ENCODE measurements at places on chromosomes 16 and 17.

DNA sequence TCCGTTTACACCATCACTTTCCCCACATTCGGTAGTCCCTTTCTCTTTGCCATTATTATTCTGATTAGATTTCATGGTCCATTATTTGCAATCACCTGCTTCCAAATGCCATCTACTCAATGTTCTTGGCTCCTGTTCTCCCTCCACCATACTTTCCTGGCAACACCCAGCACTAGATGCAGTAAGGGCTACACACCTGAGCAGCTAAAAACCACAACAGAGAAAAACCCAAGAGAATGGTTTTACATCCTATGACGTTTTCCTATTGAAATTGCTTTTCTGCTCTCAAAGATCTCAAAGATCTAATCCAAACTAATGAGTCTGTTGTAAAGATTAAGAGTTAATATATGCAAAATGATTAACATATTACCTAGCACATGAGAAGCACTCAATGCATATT lies 441.3 kb downstream of the SHISA9 start:
- no peak for DNase-seq

DNA sequence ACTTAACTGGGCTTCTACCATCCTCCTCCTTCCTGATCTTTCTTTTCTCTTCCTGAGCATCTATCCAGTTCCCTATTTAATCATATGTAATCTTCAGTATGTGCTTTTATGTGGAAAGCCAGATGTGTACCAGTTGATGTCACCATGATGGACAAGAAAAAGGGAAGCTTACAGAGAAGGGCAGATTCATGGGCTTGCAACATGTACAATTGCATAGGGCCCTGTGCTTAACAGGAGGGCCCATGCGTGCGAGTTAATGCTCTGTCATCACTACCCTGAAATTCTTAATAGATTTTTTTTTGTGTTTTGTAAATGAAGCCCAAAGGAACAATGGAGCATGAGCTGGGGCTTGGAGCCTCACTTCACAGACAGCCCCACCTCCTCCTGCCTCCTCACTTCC lies 124.3 kb downstream of the CDH13 start:
- no peak for DNase-seq

DNA sequence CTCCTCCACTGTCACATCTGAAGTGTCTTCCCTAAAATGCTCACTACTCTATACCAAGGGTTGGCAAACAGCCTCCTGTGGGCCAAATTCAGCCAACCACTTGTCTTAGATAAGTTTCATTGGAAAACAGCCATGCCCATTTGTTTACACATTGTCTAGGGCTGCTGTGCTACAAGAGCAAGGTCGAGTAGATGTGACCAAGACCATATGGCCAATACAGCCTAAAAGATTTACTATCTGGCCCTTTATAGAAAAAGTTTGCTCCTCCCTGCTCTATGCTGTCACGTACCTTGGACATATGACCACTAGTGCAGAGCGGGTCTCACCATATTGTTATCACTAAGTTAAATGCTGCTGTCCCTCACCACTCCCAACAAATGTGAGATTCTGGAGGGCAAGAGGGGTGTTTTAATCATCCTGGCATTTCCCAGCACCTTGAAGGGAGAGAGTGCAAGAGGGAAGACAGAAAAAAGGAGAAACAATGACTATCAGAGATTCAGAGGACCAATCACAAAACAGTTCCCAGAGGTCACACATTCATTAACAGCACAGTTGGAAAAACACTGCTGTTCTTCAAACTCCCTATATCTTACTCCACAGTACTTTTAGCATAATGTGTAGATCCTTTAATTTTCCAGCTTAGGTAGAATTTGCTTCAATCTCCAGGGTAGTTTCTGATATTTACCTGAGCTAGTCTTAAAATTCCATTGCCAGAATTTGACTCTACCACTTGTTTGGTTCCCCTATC lies 13.2 kb downstream of the LSM12 start:
- no peak for DNase-seq

- DNase-seq, result no peak
These were observed 74.1 kb downstream of the ASIC2 start for GRCh38 chr17:33218698-33219601.
